ENCODE measurements at places on chromosomes 7 and 10. TPM values are rescaled to one million over a fixed set of nuclear protein-coding genes. Genes with fewer than 3 reads are reported as not detected.
A peak's percentile ranks its signal among the peaks of the same experiment; 100 is the strongest.

COL13A1 gene
- polyA plus RNA-seq = 21.0 TPM

DNA sequence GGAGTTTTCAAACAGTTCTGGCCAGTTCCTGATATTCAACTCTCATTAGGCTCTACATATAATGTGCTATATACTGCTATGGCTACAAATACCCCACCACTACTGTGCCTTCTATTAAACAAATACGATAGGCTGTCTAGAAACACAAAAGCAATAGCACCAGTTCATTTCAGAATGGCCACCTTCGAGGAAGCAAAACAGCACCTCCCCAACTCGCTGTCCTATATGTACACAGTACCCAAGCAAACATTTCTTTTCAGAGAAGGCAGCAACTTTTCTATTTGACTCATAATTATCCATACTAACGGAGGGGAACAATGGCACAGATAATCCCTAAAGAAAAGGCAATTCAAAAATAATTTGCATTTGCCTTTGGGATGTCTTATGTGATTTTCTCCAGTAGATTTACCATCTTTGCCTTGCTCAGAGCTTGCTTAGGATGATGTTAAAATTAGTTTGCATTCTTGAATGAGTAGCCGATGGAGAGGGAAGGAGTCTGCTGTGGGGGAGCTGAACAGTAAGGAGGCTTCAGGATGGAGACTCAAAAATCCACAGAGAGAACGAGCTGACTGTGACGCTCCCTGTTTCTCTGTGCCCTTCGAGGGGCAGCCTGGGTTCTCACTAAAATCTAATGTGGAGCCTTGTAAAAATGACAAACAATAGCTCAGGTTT is 218.7 kb downstream of the FANK1 start:
- DNase-seq = no peak

DNA sequence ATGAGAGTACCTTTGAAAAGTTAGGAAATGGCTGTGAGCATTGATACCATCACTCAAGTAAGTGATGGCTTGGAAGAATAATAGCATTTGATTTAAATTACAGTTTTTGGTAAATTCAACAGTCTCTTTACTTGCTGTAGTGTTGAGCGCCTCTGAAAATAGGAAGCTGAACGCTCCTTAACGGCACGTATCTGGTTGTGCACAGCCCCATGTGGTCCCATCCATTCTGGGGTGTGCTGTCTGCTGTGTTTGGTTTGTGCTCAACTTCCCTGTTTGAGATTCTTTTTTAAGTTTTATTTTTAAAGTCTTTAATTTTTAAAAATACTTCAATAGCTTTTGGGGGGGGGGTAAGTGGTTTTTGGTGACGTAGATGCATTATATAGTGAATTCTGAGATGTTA is 51.5 kb downstream of the DNAJB6 start:
- DNase-seq = no peak

DNA sequence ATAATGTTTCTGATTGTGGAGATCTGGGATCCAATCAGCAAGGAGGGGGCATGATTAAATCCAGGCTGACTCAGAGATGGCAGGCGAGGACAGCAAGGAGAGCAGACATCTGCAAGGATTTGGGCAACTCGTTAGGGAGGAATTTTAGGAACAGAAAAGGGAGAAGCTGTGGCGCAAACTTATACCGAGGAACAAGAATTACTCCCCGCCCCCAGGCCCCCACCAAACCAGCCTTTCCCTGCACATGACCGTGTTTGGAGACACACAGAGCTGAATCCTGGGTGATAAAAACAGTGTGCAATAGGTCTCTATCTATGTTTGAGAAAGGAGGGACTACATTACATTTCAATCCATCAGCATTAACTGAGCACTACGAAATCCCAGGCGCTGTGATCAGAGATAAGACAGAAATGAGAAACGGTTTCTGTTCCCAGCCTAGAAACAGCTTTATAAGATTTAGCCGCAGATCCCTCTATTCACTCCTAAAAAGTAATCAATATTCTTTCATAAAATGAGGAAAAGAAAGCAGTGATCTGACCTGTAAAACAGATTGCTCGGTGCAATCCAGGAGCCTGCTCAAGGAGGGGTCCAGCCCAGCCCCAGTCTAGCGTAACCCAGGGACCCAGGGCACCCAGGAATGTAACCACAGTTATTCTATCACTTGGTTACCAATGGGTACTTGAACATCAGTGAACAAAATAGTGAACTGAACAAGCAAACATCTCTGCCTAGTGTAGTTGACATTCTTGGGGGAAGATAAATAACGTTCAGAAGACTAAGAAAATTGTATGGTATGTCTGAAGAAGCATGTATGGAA is 37.2 kb upstream of the RAPGEF5 start:
- DNase-seq = peak; percentile 57

DNA sequence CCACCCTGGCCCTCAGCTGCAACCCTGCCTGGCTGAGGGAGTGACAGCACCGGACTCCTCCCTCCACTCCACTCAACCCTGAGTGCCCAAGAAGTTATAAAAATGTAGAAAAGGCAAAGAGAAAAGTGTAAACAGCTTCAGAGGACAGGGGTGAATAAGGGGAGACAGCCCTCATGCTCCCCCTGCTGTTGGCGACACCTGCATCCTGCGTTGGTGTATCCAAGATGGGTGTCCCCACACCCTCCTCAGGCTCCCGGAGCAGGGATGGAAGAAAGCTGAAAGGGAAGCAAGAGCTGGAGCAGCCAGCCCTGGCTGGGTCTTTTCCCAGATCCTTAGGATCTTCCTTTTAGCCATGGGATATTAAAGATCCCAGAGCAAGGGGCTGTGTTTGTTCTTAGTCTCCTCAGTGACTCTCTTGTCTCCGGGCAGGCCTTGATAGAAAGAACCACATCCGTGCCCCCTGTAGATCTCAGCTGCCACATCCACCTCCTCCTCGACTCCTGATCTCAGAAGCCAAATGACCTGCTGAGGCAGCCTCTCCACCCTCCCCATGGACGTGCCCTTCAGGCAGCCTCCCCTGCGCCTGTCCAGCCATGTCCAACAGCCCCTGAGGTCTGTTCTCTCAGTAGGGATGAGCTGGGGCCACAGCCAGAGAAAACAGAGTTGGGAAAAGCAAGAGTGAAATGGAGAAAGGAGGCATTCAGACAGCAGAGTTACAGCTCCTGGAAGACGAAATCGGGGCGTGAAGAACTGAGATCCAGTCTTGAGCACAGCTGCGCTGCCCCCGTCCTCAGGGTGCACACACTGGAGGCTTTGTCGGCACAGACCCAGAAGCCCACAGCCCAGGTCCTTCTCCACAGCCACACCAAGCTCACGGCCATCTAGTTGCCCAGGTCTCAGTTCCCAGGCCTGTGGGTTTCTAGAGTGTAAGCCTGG is 6.8 kb downstream of the FAM131B start:
- peak; percentile 45 for DNase-seq

DNA sequence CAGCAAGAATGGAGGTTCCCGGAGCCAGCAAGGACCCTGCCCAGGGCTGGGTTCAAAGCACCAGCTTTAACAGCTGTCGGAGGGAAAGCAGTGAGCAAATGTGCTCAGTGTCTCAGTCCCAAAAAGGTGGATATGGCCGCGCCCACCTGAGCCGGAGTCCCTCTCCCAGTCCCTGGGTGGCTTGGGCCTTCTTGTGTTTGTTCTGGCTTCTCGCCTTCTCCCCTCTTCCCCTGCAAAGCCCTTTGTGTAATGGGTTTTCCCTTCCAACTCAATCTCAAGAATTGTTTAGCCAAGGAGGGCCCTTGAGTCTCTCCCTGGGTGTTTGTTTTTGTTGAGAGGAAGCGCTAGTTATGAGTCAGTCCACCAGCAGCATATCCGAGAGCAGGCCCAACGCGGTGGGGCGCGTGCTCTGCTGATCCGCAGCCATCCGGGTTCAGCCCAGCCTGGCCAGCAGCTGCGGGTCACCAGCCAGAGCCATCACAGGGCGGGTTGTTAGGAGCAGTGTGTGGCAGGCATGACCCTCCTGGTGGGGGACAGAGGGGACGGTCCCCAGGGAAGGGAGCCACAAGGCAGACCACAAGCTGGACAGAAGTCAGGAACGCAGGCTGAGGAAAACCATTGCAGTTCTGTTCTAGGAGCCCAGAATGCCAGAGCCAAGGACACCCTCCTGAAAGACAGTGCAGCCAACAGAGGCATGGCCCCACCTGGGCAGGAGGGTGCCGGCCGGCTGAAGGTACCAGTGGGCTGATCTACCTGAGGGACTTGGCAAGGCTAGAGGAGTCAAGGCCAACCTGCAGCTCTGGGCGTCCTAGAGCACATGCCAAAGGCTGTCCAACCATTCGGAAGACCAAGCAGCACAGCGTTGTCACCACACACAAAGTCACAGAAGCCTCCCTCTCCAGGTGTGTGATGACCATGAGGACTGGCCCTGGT is 21.3 kb downstream of the CALML3 start:
- DNase-seq = no peak

- DNase-seq = no peak
Measured at GRCh38 chr7:133339772-133340171, 86.9 kb downstream of the EXOC4 start.
